ENCODE measurements at places on chromosomes 1 and 21.

DNA sequence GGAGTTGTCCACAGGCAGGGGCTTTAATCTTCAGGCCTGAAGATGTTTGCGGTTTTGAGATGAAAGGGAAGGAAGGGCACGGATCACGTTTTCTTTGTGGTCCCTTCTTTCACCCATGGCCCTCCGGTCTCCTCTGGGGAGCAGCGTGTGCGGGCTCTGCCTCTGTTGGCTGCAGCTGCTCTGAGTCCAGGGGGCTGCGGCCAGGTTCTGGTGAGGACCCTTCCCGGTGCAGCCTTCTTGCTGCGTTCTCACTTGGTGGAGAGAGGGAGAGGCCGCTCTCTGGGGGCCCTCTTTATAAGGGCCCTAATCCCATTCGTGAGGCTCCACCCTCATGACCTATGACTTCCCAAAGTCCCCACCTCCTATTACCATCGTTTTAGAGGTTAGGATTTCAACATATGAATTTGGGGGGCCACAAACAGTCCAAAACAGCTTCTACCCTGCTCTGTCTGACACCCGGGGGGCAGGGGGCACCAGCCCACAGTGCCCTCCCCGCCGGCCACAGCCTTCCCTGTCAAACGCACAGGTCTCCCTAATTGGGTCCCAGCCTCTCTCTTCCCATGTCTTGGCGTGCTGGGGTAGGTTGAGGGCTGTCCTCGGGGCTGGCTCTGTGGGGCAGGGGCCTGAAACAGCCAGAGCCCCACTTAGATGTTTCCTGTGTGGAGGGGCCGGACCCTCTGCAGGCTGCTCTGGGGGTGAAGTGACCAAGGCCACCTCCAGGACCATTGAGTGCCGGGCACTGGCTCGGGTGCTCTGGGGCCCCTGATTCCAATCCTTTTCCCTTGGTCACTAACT, 100.1 kb upstream of the C1orf174 start:
- no peak for DNase-seq

GRCh38 chr1:172125812-172126430, 284.6 kb downstream of the DNM3 start:
- no peak for DNase-seq

DNA sequence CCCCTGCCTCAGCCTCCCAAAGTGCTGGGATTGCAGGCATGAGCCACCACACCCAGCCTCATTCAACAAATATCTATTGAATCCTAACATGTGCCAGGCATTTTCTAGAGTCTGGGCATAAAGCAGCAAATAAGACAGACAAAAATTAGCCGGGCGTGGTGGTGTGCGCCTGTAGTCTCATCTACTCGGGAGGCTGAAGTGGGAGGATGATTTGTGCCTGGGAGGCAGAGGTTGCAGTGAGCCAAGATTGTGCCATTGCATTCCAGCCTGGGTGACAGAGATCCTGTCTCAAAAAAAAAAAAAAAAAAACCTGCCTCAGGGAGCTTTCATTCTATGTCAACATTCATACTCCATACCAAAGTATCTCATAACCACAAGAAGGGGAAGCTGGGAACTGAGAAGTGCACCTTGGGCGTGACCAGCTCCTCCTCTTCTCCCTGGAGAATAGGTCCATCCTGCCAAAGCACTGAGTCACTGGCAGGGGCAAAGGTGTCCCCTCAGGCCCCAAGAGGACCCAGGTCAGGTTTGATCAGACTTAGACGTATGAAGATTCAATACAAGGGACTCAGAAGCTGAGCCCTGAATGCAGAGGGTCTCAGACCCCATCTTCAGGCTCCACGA, 36.8 kb upstream of the PPP1R15B start:
- DNase-seq, result no peak

DNA sequence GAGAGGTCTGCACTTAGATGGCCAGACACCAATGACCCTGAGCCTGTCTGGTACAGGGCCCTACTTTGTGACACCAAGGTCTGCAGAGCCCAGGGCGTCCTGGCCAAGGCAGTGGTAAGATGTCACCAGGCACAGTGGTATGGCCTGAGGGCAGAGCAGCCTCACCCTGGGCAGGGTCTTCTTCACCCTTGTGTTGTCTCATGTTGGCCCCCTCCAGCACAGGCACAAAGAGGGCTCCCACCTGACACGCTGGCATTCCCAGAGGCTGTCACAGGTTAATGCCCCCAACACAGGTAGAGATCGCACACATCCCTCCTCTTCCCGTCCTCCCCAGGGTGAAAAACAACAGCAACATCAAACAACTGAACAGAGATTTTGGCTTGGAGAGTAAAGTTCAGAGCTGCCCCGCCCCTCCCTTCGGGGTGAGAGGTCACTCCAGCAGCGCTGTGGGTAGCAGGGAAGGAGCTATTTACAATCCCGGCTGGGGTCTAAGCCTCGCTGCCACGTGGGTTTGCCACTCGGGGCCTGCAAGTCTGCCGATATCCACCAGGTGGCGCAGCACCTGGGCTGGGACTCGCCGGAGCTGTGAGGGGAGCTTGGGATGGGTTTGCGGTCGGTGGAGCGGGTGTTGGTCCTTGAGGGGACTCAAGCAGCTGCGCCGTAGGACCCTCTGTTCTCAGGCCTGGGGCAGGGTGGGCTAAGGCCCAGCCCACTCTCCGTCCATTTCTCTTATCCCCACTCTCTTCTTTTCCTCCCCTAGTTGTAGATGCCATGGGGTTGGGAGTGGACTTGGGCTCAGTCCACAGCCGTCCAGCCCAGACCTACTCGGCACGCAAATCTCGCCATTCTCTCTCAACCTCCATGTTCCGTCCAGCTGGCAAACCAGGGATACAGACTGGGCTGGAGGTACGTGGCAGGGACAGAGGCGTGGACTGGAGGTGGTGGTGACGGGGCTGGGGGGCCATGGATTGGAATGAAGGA, 12.7 kb downstream of the EFNA3 start:
- peak; percentile 67 for DNase-seq

DNA sequence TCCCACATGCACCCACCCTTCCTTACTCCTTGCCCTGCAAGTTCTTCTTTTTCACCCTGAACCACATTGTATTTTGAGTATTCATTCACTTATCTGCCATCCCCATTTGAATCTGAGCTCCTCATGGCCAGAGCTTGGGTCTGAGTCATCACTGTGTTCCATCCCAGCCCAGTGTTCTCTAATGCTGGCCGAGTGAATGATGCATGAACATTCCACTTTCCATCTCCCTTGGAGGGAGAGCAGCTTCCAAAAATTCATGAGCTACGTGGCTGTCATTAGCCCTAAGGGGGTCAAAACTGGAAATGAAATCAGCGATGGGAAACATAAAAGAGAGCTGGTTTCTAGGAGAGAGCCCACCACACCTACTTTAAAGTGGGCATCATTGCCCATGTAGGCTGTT, 187.0 kb upstream of the USP24 start:
- DNase-seq, result peak; percentile 92

GRCh38 chr1:169891539-169891885, 2.2 kb downstream of the SCYL3 start:
- no peak for DNase-seq

- DNase-seq, result no peak
These were observed 18.0 kb downstream of the CELA2B start for GRCh38 chr1:15493869-15494390.

GRCh38 chr1:67306547-67306946, 1.1 kb upstream of the IL12RB2 start:
- no peak for DNase-seq

- DNase-seq, result peak; percentile 55
These were observed 12.1 kb downstream of the MCL1 start for GRCh38 chr1:150567341-150567716.

GRCh38 chr1:111843177-111843576, 87.5 kb downstream of the DDX20 start:
- DNase-seq, result no peak

DNA sequence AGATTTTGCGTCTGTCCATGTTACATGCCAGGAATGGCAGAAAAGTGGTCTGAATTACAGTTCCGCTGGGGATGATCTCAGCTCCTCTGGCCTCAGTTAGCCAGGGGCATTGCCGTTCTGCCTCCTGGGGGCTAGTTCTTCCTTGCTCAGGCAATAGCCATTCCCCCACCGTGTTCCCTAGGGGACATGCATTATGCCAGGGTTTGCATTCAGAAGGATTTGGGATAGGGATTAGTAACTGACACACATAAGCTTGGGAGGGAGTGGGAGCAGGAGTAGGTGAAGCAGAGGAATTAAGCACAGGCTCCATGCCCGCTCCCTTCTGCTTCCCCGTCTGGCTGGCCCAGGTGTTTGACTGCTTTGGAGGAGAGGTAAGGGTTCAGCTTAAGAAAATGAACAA, 12.7 kb downstream of the LRRC71 start:
- no peak for DNase-seq

- DNase-seq, result no peak
These were observed 37.1 kb downstream of the HSPG2 start for GRCh38 chr1:21899987-21900386.

- DNase-seq, result no peak
These were observed 12.8 kb downstream of the CACHD1 start for GRCh38 chr1:64482720-64483119.

- peak; percentile 59 for DNase-seq
These were observed 114.5 kb upstream of the KCNK2 start for GRCh38 chr1:214967865-214968575.
